ENCODE measurements at places on chromosomes 5 and 9.
A peak's percentile ranks its signal among the peaks of the same experiment; 100 is the strongest.

- DNase-seq, result no peak
Observed at GRCh38 chr9:97985058-97985861, 2.1 kb downstream of the ANP32B start.

DNA sequence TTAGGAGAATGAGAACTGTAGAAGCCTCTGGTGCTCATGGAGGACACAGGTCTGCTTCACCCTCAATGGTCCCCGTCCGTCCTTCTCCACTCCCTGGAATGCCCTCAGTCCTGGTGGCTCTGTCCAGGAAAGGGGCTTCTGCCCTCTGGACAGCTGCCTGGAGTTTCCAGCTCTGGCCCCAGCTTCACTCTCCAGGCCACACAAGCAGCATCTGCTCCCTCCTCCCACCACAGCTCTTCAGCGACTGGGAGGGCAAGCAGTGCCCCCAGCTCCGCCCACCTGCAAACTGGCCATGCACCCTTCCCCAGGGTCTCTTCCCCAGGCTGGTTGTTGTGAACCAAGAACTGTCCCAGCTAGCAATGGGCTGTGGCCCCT is 4.7 kb downstream of the SARDH start:
- DNase-seq, result no peak

GRCh38 chr9:122213589-122214413 is 15.0 kb downstream of the LHX6 start:
- DNase-seq, result peak; percentile 95

DNA sequence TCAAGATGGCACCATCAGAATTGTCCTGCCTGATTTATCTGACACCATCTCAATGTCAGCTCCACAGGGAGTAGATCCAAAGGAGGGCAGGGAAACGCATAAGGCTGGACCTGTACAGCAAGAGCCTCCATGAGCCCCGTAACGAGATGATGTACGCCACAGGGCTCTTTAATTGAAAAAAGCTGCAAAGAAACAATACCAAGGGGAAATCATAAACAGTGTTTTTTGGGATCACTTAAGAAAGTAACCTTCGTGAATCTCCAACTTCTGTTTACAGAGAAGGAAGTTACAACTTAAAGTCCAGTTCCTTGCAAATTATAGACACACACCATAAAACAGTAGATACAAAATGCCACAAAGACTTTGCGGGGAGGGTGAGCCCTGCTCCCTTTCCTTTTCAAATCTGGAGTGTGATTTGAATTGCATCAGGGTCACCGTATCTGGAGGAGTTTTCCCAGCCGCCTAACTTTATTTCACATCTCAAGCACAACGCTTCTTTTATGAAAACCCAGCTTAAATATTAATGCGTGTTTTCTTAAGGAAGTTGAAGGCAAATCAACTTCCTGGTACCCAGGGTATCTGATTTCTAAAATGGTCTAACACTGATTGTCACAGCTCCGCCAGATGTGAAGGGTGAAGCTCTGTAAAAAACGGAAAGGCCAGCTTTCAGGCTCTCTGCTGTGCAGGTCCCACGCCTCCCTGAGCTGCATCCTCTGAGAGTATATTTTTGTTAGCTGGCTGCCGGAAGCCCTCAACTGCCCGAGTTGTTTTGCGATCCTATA is 88.9 kb downstream of the EBF1 start:
- DNase-seq, result no peak

DNA sequence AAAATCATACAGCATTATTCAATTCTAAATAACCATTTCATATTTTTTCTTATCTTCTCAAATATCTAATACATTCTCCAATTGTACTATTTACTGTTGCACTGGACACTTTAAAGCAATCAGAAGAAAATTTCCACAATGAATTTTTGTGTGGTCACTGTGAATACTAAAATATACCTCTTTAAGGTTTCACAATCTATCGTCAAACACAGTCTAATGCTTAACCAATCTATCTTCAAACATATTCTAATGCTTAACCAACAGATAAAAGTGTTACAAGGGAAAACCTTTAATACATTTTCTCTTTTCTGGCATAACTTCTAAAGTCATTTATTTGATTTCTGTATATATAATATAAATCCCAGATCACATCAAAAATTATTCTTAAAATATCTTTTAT is 2035.5 kb upstream of the CDH6 start:
- no peak for DNase-seq

DNA sequence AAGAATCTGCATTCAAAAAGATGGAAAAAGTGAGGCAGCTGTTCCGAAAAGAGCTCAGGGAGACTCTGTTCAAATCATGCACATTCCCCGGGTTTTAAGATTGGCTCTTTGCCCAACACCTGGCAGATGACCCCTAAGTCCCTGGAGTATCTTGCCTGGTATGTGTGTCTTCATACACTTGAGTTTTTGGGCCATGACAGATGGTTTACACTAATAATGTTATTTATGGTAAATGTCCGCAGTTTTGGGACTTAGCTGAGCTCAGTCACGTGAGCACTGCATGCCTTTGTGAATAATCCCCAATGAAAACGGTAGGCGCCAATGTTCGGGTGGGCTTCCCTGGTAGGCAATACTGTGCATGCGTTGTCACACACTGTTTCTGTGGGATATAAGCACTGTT is 316.1 kb downstream of the PRDM9 start:
- no peak for DNase-seq

GRCh38 chr9:124496463-124496862 is 10.7 kb downstream of the NR5A1 start:
- DNase-seq, result no peak

DNA sequence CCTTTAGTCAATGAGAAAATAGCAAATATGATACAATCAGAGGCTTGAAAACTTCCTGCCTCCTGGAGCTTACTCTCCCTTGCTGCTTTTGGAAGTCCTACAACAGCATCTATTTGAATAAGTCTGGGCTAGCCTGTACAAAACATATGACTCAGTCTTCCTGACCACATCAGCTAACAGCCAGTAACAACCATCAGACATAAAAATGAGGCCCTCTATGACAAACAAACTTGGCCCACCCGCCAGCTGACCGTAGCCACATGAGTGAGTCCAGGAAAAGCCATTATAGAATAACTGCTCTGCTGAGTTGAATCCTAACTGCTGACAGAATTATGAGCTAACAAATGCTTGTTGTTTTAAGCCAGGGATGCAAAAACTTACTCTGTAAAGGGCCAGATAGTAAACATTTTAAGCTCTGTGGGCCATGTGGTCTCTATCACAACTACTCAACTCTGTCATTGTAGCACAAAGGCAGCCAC is 347.6 kb downstream of the PTPRD start:
- no peak for DNase-seq

DNA sequence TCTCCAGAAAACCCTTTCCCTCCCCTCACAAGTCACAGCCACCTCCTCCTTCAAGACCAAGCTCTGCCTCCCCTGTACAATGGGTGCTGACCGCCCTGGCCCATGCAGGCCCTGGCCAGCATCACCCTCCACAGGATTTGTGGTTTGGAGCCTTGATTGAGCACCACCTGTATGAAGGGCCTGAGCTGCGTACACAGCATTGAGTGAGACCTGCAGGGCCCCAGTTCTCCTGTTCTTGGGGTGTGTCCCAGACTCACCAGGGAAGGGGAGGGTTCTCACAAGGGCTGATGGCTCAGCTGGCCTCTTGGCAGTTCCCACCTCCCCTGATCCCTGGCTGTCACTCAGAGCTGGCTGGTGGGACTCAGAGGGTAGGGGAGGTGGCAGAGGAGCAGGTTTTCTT is 63.7 kb upstream of the IER5L start:
- no peak for DNase-seq
